NK-92 treated with Interleukin-12 subunit alpha and Interleukin-12 subunit beta, amount 100 ng/mL, for 24 hours (cell line): ENCODE measurements at places on chromosomes 2 and 18.

DNA sequence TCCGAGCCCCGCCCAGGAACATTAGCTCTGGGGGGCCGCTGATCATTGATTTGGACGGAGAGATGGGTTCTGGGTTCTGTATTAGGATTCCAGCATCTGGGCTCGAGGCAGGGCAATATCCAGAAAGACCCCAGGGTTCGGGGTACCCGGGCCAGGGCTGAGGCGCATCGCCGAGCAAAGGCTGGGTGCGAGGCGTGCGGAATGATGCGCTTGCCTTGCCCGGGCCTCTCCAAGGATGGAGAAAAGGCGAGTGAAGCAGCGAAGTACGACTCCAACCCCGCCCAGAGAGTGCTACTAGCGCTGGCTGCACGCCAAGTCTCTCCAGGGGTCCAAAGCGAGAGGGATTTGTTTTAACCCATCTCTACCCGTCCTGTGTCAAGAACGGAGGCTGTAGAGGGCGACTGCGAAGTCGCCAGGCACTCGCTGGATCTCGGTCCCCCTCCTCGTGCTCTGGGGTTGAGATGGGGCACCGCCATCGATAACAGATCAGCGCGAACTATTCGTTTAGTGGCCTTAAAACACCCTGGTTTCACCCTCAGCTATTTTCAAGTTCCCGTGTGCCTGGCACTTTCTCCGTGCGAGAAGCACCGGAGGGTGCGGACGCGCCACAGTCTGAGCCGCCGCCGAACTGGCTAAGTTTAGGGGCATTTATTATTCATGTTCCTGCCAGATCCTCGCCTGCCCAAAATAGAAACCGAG, 1.9 kb downstream of the ADCYAP1 start:
- DNase-seq, result no peak

GRCh38 chr2:58557176-58557575, 316.1 kb upstream of the FANCL start:
- no peak for DNase-seq

DNA sequence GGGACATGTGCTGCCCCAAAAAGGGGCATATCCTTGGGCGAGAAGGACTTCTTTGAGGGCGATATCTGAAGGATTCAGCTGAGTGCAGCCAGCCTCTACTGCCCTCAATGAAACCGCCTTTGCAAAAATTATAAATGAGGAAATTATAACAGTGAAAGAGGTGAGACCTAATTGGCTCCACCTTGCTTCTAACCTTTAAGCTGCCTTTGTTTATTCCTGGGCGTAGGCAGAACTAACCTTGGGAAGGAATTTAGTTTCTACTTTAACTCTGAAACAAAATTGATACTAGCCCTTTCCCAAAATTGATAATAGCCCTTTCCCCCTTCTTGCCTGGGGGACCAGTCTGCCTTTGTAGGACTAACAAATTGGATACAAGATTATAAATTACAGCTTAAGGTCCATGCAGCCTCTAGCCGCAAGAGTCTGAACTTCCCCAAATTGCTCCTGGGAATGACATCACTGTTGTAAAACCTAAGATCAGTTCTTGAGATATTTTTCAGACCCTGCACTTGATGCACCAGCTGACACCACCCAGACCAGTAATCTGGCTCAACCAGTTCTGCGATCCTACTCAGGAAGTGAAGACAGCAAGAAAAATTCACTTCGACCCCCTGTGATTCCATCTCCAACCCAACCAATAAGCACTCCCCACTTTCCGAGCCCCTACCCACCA, 36.0 kb upstream of the ASAP2 start:
- no peak for DNase-seq

DNA sequence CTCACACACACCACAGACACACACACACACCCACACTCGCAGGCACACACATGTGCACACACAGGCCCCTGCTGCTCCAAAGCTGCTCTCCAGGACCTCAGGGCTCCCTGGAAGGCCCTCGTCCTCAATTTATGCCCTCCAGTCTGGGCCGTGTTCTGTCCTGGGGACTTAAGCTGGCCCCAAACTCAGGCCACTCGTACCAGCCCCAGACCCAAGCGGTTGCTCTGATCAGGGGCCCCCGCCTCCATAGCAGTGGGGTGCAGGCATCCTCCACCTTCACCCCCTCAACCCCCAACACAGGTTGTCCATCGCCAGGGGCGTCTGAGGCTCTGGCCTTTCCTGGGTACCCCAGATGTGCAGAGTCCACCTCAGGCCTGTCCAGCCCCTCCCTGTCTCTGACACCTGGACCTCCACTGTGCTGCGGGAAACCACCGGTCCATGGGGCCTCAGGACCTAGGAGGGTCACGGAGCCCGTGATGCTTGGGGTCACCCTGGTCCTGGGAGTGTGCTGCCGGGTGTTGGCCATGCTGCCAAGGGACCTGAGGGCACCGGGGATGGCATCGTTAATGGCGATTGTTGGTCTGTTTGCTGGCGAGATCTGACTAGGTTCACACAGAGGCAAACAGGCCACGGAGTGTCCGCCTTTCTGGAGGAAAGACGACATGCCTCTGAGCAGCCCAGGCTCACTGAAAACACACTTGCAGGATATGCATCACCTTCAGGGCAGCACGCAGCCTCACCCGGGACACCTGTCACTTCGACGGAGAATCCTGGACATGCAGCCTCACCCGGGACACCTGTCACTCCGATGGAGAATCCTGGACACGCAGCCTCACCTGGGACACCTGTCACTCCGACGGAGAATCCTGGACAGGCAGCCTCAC, 155.6 kb downstream of the NDUFA10 start:
- DNase-seq, result no peak

DNA sequence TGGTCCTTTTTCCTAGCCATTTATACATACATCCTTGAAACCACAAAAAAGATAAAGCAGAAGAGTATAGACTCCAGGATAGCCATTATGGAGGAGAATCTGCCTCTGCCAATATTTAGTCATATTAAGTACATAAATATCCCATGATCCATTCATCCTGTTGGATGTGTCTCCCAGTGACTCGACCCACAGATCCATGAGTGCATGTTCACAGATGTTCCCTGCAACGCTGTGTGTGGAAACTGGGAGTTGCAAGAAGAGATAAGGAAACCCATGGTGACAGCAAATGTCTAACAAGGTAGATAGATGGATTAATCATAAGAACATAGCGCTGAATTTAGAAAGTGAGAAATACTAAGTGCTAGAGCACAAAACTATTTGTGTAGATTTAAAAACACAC, 34.5 kb downstream of the STK39 start:
- no peak for DNase-seq
